A172 (cell line): ENCODE measurements at places on chromosomes 5 and 9.

DNA sequence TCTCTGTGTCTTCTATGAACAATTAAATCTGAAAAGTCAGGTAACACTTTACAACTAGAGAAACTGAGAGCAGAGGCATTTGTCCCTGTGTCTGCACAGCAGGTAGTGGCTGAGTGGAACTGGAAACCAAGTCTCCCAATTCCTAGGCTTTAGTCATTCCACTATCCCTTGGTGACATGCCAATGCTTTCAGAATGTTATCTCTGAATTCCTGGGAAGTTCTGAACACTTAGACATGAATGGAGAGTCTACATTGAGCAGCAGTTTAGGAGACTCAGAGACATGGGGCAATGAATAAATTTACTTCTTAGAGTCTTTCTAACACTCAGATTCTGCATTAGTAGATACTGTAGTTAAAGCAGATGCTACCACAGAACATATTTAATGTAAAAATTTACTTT is 94.8 kb upstream of the APC start:
- no peak for DNase-seq

- peak; percentile 4 for DNase-seq
Measured at GRCh38 chr5:87649455-87649854, 236.7 kb upstream of the CCNH start.

GRCh38 chr5:61974680-61975079 is 331.3 kb upstream of the KIF2A start:
- DNase-seq: no peak

GRCh38 chr9:81394881-81395675 is 294.3 kb downstream of the TLE1 start:
- DNase-seq: no peak

- no peak for DNase-seq
Measured at GRCh38 chr5:139776861-139777260, 18.7 kb upstream of the PSD2 start.

DNA sequence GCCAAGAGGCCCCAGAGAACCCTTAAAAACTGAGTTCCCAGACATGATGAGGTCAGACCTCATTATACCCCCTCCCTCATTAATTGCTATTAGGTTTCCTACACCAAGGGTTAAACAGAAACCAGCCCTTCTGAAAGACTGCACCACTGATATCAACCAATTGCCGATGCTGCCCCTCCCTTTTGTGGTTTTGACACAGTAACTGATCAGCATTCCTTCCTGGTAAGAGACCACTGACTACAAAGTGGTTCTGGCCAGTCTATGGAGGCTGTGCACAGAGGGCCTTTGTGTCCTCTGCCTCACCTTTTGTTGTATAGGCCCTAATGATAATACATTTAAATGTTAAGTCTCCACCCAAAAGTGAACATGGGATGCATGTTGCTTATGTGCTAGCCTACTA is 201.5 kb downstream of the FRMD3 start:
- DNase-seq: no peak

DNA sequence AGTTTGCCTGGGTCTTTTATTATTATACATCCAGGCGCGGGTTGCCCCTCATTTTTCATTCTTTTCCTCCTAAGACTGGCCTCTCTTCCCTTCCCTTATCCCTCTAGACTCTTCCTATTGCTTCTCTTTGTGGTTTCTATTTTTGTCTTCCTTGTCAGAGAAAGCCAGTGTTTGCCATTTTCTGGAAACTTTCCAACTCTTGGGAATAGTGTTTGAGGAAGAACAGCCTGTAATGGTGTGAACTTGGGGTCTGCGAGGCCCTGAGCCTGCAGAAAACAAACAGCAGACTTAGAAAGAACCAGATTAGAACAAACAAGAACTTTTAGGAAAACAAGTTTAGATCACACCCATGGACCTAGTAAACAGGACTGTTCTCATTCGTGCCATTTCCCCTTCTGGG is 15.5 kb downstream of the PRKACG start:
- no peak for DNase-seq

GRCh38 chr5:13567819-13568218 is 376.7 kb downstream of the DNAH5 start:
- peak; percentile 90 for DNase-seq

- DNase-seq: no peak
Measured at GRCh38 chr5:132876020-132876759, 2.7 kb downstream of the LEAP2 start.

DNA sequence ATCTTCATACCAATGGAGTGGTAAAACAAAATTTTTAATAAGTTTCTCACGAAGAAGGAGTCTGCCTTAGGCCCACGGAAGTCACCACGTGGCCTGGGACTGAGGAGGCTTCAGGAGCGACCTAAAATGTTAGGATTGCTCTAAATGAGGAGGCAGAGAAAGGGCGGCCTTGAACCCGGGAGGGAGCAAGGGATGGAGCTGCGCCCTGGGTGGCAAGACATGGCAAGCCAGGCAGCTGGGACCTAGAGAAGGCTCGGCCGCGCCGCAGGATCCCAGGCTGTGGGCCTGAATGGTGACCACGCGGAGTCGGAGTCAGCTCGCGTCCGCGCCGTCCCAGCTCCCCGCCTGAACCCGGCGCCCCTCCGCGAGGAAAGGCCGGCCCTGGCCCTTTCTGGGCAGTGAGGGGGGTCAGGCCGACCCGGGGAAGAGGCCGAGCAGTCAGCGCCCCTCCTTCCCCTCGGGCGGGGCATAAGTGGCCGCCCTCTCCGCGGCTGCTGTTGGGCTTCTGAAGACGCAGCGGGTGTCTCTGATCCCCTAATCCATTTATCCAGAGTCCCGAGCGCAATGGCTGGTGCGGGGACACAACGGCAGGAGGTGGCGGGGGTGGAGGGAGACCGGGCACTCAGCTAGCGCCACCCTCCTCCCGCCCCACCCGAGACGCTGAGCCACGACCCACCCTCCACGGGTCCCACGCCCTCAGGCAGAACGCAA is 10.6 kb downstream of the IRX1 start:
- DNase-seq: no peak

- peak; percentile 37 for DNase-seq
Measured at GRCh38 chr5:109329333-109330237, 80.2 kb downstream of the PJA2 start.

DNA sequence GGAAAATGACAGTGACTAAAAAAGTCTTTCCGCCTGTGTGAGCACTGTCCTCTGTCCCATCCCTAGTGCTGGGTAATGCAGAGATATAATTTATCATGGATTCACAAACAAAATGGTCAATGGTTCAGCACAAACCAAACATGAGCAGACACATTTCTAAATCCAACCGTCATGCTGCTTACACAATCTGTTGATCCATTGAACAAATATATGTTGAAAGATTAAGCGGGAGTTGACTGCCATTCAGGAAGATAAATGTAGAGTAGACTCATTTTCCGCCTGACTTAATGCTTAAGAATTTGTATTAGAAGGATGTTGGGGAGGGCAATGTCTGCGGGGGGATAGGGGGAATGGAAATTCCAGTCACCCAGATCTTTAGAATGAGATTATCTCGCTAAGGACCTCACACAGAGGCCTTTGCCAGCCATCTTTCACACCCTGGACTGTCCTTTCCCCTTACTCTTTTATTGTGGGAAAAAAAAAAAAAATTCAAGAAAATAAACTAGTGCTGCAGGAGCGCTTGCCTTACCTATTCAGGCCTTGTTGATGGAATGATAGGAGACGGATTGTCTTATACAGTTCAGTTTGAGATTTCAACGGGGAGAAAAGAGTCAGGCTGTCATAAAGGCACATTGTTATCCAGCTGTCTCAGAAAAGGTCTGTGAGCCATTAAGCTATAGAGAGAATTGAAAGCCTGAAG is 153.7 kb downstream of the TLE1 start:
- DNase-seq: peak; percentile 9

GRCh38 chr9:114681594-114682332 is at the start of gene TEX48:
TEX48 (minus strand) TSS chr9:114682192; CDS start chr9:114671723, 10,469 bp downstream.
- DNase-seq: peak; percentile 93

GRCh38 chr5:172800088-172800551 is 29.1 kb upstream of the DUSP1 start:
- peak; percentile 54 for DNase-seq

DNA sequence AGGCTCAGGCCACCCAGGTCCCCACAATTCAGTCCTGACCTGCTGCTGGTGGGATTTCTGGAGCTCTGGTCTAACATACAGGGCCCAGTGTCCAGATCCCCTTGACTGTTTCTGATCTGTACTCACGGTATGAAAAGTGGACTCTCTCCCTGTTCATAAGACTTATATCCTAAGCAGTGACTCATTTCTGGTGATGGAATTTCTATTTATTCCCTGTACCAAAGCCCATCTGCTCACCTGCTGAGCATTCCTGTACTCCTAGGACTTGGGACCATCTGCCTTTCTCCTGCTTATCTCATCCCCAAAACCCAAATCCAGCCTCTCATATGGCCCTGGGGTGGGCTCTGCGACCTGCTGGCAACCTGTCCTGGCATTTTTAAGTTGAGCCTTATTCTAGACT is 86.6 kb downstream of the APBA1 start:
- DNase-seq: no peak

DNA sequence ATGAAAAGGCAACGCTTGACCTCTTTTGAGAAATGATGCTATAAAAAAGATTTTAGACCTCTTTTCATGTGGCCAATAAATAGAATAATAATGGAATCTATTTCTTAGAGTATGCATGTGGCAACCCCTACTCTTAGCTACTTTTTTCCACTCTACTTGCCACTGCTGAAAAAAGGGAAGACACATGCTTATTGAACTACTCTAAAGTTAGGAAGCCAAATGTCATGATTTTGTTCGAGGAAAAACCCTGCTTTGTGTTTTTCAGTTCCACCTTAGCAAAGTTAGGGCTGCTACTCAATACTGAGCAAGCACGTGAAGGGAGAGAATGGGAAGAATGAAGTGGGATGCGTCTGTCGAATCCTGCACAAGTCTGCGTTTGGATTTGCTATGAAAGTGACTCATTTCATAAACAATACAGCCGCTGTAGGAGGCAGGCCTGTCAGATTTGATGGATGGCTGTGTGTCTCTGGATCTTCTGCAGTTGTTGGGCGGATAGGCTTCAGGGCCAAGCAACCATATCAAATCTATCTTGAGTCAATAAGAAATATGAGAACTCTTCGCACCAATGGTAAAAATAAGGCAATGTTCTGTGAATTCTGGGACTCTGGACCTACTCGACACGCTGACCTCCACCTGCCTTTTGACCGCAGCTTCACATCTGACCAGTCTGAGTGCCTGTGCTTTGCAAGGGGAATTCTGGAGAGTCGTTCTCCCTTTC is 333.6 kb downstream of the PIK3R1 start:
- peak; percentile 84 for DNase-seq

GRCh38 chr9:133643978-133644760 is 8.0 kb downstream of the DBH start:
- DNase-seq: no peak

GRCh38 chr5:31963358-31964006 is 210.6 kb downstream of the GOLPH3 start:
- no peak for DNase-seq

GRCh38 chr9:137479892-137480685 is 21.0 kb upstream of the NSMF start:
- no peak for DNase-seq

DNA sequence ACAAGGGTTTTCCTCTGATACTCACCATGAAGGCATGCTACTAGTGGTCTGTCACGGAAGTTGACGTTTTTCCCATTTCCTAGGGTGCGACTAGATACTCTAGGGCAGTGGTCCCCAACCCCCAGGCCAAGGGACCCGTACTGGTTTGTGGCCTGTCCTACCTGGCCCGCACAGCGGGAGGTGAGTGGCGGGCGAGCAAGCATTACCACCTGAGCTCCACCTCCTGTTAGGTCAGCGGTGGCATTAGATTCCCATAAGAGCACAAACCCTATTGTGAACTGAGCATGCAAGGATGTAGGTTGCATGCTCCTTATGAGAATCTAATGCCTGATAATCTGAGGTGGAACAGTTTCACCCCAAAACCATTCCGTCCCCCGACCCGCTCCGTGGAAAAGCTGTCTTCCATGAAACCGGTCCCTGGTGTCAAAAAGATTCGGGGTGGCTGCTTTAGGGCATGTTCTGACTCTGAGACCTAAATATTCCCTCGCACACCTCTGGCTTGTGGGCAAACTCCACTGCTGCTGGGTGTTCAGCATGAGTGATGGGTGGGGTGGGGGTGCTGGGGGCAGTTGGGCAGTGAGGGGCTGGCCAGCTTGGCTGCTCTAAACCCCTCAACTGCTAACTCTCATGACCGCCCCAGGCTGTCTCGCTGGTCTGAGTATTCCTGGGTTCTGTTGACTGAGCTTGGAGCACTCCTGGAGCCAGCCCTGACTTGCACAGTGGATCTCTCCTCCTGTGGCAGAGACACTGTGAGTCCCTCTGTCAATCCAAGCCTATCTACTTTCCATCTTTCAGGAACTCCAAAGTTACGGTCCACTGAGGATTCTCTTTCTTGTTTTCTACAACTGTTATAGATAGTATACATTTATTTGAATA is 78.3 kb upstream of the NEK6 start:
- DNase-seq: no peak

DNA sequence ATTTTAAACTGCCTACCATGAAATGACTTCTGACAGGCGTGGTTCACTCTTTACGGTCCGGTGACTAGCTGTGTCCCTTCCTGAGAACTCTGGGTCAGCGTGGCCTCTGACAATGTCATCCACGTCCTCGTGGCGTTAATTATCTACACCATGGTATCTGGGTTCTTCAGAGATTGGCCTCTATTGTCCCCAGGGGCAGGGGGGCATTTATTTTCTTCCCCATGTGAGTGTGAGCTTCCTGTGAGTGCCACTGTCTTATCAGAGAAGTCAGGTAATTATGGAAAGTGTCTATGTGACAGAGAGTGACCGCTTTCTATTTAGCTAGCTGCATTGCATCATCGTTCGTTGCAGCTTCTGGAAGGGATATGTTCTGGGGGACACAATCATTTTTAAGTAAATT is 77.2 kb downstream of the FBXL7 start:
- no peak for DNase-seq

DNA sequence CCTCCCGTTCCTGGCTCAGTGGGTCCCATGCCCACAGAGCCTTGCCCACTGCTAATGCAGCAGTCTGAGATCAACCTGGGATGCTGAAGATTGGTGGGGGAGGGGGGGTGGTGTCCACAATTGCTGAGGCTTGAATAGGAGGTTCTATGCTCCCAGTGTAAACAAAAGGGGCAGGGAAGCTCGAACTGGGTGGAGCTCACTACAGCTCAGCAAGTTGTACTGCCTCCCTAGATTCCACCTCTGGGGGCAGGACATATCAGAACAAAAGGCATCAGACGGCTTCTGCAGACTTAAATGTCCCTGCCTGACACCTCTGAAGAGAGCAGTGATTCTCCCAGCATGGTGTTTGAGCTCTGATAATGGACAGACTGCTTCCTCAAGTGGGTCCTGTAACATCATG is 885.6 kb upstream of the COX7C start:
- DNase-seq: no peak

GRCh38 chr5:75331095-75332090 is 5.6 kb upstream of the HMGCR start:
- DNase-seq: no peak

- no peak for DNase-seq
Measured at GRCh38 chr5:86885489-86886230, 267.9 kb downstream of the COX7C start.
